IPS-NIHi11 (cell line): ENCODE measurements at places on chromosomes 6 and 20.

DNA sequence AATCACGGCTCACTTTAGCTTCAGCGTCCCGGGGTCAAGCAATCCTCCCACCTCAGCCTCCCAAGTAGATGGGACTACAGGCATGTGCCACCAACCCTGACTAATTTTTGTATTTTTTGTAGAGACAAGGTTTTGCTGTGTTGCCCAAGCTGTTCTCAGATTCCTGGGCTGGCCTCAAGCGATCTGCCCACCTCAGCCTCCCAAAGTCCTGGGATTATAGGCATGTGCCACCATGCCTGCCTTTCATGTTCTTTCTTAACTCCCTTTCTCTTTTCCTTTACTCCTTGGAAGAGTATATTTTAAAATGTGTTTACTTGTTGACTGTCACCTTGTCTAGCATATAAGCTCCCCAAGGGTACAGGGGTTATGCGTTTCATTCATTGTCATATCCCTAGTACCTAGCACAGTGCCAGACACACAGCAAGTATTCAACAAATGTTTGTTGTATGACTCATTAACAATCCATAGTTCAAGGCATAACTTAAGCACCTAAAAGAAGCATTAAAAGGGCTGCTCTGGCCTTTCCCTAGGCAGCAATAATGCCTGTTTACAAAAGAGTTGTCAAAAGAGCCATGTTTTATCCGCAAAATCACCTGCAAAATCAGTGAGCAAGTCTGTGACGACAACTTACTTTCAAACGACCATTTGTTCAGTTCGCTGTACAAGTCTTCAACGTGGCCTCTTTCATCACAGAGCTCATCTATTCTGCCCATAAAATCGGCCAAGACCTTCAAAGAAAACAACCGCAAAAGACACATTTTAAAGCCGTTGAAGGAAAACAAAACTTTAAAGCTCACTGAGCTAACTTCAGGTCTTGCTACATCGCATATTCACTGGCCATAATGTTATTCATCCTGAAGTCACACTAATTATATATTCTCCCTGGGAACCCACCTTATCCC is 4.6 kb downstream of the CYP24A1 start:
- DNase-seq: no peak

GRCh38 chr20:62402456-62403150 is 4.5 kb downstream of the CABLES2 start:
- DNase-seq: no peak

DNA sequence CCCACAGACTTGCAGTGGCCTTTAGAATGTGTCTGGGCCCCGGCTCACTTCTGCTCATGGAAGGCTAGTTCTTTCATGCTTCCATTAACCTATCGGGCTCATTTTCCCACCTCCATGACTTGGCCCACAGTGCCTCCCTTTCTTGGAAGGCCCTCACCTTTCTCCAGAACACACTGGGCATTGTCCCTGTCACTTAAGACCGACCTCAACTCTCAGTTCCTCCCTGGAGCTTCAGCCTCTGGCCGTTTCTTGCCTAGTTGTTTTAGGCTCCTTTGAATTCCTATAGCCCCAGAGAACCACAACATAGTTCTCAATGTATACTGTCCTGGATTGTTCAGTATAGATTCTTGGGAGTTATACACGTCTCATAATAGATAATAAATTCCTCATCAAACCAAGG is 19.3 kb upstream of the TNFAIP3 start:
- DNase-seq: no peak

DNA sequence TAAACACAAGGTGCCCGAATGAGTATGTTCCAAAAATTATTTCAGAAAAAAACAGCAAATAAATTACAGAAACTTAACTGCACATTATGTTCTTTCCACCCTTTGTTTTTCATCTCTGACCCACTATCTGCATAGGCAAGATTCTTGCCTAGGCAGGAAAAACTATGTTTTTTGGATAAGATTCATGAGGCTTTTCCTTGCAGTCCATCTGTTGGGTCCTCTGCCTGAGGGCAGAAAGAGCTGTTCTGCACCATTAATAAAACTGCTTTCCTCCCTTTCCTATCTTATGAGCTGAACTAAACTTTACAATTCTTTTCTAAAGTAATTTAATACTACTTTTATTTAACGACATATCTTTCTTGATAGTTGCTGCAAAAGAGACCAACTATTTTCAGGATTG is 21.1 kb downstream of the ENPP1 start:
- DNase-seq: no peak

DNA sequence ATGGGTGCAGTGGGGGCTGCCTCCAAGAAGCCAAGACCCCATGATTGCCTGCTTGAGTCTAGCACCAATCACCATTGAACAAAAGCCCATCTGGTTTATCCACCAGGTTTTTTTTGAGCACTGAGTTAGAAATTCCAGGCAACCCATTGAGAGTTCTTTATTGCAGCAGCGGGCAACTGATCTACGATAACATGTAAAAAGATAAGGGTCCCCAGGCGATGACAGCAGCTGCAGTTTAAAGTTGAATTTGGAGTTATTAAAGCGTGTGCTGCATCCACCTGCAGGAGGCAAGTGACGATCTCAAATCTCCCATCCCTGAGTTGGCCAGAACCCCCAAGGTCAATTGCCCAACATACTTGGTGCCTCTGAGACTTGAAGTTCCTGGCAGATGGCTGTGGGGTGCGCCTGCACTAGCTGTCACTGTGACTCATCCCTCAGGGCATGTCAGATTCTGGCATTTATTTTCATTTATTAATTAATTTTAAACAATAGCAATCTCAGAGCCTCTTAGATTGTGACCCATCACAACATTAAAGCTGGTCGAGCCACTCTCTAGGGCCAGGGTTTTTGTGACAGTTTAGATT is 290.4 kb upstream of the SULF2 start:
- no peak for DNase-seq

DNA sequence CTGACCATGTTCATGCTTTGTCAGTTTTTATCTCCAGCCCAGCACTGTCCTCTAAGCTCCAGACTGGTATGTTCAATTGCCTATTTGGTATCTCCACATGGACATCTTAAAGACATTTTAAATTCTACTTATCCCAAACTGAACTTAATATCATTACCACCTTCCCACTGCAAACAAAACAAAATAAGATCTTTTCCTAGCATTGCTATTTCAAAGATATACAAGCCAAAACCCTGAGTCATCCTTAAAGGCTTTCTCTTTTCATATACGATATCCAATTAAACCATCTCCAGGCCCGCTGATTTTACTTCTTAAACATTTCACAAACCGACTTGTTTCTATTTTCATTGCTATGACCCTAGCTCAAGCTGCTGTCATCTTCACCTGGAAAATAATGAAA is 35.1 kb upstream of the HS3ST5 start:
- DNase-seq: no peak

- no peak for DNase-seq
These were observed 34.3 kb downstream of the PRSS35 start for GRCh38 chr6:83546636-83547035.

- DNase-seq: no peak
These were observed 78.9 kb downstream of the ELOVL5 start for GRCh38 chr6:53269827-53270226.

DNA sequence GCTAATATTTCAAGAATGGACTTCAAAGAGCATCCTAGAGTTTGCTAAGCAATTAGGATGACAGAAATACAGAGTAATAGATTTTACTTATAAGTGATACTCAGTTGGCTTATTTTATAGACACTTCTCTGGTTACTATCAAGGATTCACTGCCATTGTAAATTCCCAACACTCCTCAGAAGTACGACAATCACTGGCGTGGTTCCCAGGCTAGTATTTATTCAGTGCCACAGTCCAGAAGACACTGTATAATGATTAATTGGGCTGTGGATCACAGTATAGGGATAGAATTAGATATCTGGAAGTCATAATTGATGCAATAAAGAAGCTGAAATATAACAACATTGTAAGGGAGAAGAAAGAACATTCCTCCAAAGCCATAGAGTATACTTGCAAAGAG is 15.7 kb downstream of the MANEA start:
- DNase-seq: no peak

DNA sequence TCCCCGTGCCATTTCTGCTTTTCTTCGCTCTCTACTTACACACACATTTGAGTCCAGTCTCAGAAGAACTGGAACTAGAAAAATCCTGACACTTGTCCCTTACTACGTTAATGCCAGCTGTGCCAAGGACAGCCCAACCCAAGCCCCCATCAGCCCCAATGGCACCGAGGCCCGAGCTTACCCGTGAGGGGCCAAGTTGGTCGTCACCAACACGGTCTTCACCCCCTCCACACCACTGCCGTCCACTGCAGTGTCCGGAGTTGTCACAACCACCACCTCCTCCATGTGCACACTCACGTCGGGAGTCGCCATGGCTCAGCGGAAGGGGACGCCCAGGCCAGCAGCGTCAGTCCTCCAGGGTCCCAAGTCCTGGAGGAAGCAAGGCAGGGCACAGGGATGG is 7.8 kb downstream of the GMEB2 start:
- no peak for DNase-seq

- DNase-seq: no peak
These were observed 9.5 kb downstream of the DNPH1 start for GRCh38 chr6:43219814-43220213.

DNA sequence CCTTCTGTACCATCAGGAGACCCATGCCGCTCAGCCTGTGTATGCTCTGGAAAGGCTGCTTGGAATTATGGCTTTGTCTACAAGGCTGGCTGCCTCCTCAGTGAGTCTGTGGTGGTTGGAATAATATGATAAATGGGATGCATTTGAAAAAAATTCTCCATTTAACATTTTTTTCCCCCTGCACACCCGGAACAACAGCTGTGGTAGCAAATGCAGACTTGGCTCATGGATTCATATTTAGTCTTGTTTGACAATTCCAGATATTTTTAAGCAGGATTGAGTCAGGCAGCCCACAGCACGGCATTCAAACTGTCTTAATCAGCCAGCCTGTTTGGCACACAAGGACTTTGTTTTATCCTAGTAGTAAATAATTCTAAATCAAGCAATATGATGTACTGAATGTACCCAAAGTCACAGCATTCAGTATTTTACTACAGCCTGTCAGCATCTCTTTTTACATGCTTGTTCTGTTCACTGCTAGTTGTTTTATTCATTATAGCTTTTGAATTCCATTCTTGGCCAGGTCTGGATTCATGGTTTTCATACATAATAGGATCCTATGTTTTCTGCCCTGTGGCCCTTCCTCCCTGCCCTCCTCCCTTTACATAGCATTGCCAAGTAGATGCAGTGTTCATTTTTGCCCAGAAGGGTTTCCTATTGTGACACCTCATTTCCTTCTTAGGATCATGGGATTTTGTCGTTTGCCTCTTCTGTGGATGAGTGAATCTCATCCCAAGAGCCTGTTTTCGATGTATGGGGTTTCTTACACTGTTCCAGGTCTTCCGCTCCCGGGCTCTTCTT is 68.1 kb downstream of the LRRC1 start:
- DNase-seq: no peak

GRCh38 chr6:157479464-157480303 is 98.7 kb downstream of the ZDHHC14 start:
- no peak for DNase-seq

- no peak for DNase-seq
These were observed 23.7 kb upstream of the CCDC167 start for GRCh38 chr6:37523412-37523811.

GRCh38 chr6:18439581-18439980 is 52.4 kb downstream of the RNF144B start:
- no peak for DNase-seq

GRCh38 chr6:144897441-144897921 is 612.3 kb downstream of the UTRN start:
- no peak for DNase-seq

DNA sequence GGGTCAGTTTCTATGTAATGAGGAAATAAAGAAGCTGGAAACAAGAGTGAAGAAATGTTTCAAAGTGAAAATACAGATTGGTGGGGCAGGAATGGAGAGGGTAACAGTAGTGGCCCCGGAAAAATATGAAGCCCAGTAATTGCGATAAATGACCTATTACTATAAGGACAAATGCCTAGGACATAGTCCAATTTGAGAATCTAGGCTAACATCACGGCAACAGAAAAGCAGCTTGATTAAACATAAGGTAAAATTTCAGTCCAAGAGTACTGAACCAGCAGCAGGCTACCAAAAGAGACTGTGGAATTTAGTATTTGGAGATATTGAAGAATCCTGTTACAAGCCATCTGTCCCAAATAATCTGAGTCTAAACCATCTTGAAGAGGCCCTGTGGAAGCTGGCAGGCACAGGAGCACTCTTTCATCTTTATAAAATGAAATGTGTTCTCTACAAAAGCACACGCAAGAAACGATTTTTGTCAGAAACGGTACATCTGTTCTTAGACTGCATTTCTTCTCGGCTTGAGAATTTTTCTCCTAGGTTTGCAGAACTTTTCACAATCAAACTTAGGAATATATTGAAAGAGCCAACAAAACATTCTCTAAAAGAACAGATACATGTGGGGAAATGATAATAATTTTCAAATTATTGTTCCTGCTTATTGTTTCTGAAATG is 49.3 kb downstream of the ELOVL5 start:
- no peak for DNase-seq

GRCh38 chr6:157187182-157188083 is 135.9 kb downstream of the TMEM242 start:
- DNase-seq: no peak

- no peak for DNase-seq
These were observed 48.1 kb downstream of the ERMARD start for GRCh38 chr6:169799474-169799926.

GRCh38 chr20:37256286-37256685 is 5.3 kb downstream of the GHRH start:
- DNase-seq: no peak

DNA sequence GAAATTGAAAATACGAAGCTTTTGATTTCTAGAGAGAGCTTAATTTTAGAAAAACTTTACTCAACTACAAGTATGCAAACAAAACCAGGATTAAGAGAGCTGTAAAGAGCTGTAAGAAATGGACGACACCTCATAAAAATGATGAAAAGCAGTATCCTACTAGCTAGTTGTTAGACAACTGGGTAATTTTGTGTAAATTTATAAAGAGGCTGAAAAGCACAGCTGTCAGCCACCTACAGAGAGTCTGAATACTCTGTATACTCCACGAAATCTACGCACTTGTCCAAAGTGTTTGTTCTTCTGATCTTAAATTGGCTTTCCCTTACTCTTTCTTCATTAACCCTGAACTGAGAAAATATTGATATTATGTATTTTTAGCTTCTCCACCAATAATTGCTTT is 808.4 kb upstream of the EPHA7 start:
- DNase-seq: no peak

DNA sequence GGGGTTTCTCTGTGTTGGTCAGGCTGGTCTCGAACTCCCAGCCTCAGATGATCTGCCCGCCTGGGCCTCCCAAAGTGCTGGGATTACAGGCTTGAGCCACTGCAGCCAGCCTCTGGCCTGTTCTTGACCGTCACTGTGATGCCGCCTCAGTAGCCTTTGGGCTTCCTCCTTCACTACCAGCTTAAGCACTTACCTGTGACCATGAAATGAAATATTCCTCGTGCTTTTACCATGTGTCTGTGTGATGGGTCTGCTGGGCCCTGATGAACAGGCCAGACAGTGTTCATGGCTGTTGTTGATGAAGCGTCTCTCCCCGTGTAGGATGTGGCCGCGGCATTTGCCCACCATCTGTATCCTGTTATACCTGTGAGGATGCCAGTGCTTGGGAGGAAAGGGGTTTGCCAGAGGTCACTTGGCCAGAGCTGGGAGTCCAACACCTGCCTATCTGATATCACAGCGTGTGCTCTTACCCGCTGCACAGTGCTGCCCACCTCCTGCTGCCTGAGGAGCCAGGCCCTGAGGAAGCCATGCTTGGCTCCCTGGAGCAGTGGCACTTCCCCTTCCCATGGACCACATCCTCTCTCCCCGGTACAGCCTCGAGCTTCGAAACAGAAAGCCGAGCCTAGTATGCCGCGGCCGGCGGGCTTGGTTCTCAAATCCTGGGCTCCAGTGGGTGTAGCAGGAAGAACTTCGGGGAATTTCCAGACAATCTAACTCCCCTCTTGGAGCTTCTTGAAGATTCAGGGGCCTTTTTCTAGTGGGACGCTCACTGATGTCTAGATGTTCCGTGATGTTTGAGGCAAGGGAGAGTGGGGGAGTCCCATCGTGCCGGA is 167.9 kb downstream of the ZDHHC14 start:
- DNase-seq: no peak
